ENCODE measurements at places on chromosomes 1 and 21.

DNA sequence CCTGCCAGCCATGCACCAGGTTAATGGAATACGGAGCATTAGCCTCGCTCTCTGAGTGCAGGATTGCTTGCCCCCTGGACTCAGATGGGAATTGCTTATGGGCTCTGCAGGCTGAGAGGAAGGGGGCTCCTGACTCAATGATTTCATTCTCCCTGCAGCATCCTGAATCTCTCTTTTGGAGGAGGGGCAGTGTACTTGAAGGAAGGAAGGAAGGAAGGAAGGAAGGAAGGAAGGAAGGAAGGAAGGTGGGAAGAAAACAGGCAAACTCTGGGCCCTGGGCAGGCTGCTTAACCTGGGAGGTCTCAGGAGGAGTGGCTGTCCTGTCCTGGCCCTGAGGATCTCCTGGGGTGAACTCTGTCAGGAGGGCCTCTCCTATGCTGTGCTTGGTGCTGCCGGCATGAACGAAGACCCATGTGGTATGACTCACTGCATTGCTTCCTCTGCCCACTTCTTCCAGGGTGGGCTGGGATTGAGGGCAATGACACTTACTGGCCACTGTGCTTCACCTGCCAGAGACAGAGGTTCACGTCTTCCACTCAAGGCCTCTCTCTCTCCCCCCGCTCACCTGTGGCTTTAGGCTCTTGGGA is 257.1 kb upstream of the CSF3R start:
- DNase-seq = no peak

DNA sequence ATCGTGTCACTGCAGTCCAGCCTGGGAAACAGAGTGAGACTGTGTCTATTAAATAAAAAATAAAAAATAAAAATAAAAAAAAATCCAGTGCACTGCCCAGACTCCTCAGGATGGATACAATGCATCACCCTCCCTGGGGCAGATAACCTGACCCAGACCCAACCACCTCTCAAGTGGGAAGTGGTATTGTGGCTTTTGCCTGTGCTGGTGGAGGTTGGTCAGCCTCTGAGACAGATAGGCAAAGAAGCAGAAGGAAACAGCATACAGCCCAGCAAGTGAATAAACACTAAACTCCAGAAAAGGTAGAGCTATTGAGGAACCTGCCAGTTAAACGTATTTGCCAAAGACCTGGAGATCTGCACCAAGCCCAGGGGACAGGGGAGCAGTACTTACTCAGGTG is 22.0 kb downstream of the HHIPL2 start:
- no peak for DNase-seq

DNA sequence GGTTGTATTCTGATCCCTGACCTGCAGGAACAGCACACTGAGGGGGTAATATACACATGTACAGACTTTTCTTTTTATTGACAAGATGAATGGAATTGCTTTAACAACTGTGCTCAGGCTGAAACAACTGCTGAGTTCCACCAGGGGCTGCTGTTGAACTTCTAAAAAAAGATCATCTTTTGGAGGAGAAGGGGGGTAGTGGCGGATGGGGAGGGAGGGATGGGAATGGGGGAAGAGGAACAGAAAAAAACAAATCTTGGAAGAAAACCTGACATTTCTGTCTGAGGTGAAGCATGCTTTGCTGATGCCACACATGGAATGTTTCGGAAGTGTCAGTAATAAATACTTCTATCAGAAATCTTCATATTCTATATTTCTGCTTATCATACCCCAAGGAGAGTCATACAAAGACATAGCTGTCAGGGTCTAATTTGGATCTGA is 75.0 kb downstream of the RWDD3 start:
- peak; percentile 50 for DNase-seq

- DNase-seq = peak; percentile 83
Measured at GRCh38 chr1:192100686-192101468, 57.4 kb upstream of the RGS18 start.

DNA sequence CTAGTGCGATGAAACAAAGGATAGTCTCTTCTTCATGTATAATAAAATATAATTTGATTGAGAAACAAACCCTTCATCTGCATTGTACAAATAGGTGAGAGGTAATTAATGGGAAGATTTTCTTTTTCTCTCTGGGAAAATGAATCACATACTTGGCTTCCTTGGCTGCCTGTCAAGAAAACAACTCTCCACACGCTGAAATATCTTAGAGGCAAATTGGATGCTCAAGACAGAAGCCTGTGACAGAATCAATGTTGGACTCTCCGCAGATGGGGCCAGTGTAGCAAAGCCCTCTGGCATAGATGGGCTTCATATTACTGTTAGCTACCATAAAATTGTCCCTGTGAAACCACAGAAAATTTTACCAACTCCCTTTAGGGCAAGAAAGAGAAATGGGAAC is 186.6 kb downstream of the GRIK1 start:
- DNase-seq = peak; percentile 22

GRCh38 chr1:35171579-35171978 is 21.4 kb downstream of the SFPQ start:
- DNase-seq = no peak

- no peak for DNase-seq
Measured at GRCh38 chr1:29648026-29648425, 411.7 kb downstream of the PTPRU start.

DNA sequence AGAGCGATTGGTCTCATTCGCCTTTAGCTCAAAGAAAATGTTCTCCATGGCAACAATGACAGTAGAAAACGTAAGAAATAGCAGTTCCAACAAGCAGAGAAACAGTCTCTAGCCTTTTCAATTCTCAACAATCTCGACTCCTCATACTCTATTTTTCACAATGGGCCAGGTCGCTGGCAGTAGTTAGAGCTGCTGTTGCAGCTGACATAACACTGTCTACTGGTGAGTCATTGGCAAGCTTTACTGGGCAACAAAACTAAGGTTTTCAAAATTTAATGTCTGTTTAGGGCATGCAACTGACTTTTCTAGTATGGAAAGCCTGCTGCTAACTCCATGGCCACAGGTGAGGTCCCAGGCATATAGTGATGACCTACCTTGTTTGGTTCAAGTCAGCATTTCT is 221.1 kb upstream of the KAZN start:
- no peak for DNase-seq

DNA sequence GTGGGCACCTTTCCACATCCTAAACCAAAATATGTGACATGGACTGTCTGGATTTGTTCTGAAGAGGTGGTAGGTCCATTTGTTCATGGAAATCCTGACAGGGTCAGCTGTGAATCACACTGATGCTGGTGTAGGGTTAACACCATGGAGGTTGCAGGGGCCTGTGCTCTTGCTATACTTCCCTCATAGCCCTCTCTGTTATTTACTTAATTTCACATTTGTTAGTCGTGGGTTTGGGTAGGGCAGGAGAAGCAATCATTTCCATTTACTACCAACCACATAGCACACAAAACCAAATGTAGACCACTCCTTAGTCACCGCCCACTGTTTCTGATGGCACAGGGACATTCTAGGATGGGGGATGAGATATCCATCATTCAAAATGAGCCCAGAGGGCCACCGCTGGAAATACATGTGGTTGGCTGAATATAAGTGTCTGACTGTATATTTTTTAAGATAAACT is 61.8 kb upstream of the POU2F1 start:
- no peak for DNase-seq

Measured in epithelial cell of esophagus (primary cell).